Pancreas (tissue), 10 donors: ENCODE measurements at places on chromosomes 2 and 18. TPM values are rescaled to one million over a fixed set of nuclear protein-coding genes. Genes with fewer than 3 reads are reported as not detected.
A peak's percentile ranks its signal among the peaks of the same experiment; 100 is the strongest.

DNA sequence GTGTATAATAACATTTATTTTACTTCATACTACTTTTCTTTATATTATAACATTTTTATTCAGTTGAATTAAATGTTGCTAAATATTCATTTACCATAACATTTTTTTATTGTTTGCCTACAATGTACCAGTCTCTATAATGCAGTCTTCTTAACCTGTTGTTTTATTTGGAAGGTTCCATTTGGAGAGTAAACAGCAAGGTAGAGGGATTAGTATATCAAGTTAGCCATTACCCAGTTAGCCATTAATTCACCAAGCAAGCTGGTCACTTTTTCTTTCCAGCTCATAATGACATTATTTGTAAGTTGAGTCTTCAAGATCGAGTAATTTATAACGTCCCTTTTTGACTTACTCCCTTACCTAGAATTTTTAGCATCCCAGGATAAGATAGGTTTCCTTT is 29.7 kb upstream of the NT5C1B start:
- peaks cover 13% of the 10 kb centered on the region for H3K4me1 ChIP-seq
- DNase-seq: no peak
- no peak overlapping the region for H3K27ac ChIP-seq
- H3K36me3 ChIP-seq: no peaks in the 10 kb centered on the region
- H3K27me3 ChIP-seq: no peaks in the 10 kb centered on the region
- H3K4me3 ChIP-seq: no peak overlapping the region

- H3K27me3 ChIP-seq: no peaks in the 10 kb centered on the region
- no peak for DNase-seq
- no peak overlapping the region for H3K27ac ChIP-seq
- H3K4me1 ChIP-seq: no peaks in the 10 kb centered on the region
These were observed 177.9 kb upstream of the RAB6C start for GRCh38 chr2:129801575-129801974.

Gene LONRF2
- 7.1 TPM for total RNA-seq

Gene ALPI
- not detected for total RNA-seq

DNA sequence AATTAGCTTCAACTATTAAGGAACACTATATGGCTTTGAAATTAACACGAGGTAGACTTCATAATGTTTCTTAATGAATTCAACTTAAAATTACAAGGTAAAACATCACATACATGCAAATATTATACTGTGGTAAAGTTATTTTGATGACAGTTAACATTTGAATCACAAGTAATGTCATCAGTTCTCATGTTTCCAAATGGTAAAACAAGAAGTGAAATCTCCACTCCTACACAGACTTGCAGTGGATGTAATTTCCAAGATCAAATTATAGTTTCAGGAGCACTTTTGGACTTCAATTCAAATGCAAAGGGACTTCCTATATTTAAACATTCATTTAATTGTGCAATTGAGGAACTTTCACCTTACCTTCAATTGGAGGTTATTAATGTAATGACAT is 39.1 kb downstream of the C18orf54 start:
- H3K27ac ChIP-seq: no peak overlapping the region
- H3K27me3 ChIP-seq: no peaks in the 10 kb centered on the region
- no peak overlapping the region for H3K4me3 ChIP-seq
- DNase-seq: no peak
- no peaks in the 10 kb centered on the region for H3K36me3 ChIP-seq

DNA sequence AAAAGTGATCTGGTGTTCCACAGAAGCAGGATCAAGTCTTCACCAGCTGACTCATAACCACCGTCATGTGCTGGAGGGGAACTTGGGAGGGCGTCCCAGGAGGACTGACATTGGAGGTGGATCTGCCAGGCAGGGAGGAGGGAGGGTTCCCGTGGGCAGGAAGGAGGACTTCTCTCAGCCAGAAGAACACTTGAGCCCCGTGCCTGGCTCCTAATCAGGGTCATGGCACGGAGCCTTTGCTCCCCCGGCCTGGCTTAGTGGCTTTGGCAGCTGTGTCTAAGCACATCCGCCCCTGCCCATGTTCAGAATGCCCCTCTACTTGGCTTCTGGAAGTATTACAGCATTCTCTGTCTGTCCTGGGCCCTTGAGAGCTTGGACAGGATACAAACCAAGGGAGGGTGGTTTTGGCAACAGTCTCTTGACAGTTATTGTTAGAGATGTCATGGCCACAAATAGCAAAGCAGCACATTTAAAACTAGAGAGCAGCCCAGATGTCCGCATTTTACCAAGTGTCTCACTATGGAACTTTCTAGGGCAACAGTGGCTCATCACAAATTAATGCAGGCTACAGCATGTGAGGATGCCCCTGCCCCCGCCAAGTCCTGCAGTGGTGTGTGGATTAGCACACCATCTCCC is 11.5 kb downstream of the PPP1R7 start:
- no peak overlapping the region for H3K27ac ChIP-seq
- no peak overlapping the region for H3K4me3 ChIP-seq
- DNase-seq: peak; percentile 19
- no peaks in the 10 kb centered on the region for H3K4me1 ChIP-seq

Gene UGT1A8
- not detected for total RNA-seq

- no peaks in the 10 kb centered on the region for H3K27me3 ChIP-seq
- peaks cover 5% of the 10 kb centered on the region for H3K36me3 ChIP-seq
- no peaks in the 10 kb centered on the region for H3K4me1 ChIP-seq
- H3K4me3 ChIP-seq: no peak overlapping the region
- no peak overlapping the region for H3K27ac ChIP-seq
These were observed 45.3 kb upstream of the NARS1 start for GRCh38 chr18:57666818-57667497.

Gene MTCL1
- 10.5 TPM for total RNA-seq

GRCh38 chr2:133885847-133886246 is 317.6 kb upstream of the NCKAP5 start:
- no peaks in the 10 kb centered on the region for H3K27me3 ChIP-seq
- DNase-seq: no peak

Gene FOXI3
- not detected for total RNA-seq

- H3K4me3 ChIP-seq: no peak overlapping the region
- no peaks in the 10 kb centered on the region for H3K36me3 ChIP-seq
- H3K27me3 ChIP-seq: no peaks in the 10 kb centered on the region
- DNase-seq: no peak
- no peak overlapping the region for H3K27ac ChIP-seq
These were observed 360.6 kb downstream of the ZNF521 start for GRCh38 chr18:24991141-24992060.

DNA sequence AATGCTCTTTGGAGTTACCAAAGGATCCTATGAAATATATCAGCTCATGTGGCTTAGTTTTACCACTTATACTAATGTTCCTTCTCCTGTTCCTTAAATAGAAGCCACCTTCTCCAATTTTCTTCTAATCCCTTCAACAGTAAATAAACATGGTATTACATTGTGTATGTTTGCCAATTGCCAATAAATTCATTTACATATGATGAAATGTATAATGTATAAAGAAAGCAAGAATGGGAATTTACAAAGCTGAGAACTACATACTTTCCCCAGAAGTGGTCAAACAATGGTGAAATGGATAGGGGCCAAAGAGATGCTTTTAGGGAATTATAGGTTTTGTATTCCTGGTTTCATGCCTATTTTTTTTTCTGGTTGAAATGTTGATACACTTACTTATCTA is 894.2 kb upstream of the CRIM1 start:
- H3K27me3 ChIP-seq: no peaks in the 10 kb centered on the region
- no peaks in the 10 kb centered on the region for H3K36me3 ChIP-seq
- DNase-seq: no peak
- H3K4me3 ChIP-seq: no peak overlapping the region
- H3K27ac ChIP-seq: no peak overlapping the region

DNA sequence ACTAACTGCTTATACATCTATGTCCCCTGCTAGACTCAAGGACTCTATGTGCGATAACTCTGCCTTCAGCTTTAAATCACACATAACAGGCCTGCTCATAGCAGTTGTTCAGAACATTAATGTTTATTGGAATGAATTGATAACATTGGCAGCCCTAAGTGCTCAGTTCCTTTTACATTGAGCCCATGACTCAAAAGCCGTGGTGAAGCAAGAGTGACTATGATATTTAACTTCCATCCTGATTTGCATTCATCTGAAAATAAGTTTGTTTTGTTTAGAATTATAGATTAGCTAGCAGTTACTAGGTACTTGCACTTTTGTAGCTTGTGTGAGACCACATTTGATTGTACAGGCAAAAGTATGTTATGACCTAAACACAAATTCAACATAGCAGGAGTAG is 14.3 kb downstream of the SERPINB10 start:
- H3K27ac ChIP-seq: no peak overlapping the region
- no peaks in the 10 kb centered on the region for H3K4me1 ChIP-seq
- H3K36me3 ChIP-seq: no peaks in the 10 kb centered on the region

Gene EVA1A
- 23.5 TPM for total RNA-seq

GRCh38 chr2:128421286-128421685 is 102.6 kb upstream of the HS6ST1 start:
- H3K27me3 ChIP-seq: no peaks in the 10 kb centered on the region
- no peak for DNase-seq
- H3K4me1 ChIP-seq: no peaks in the 10 kb centered on the region
- no peaks in the 10 kb centered on the region for H3K36me3 ChIP-seq
- H3K27ac ChIP-seq: peak overlapping the region; percentile 22

GRCh38 chr2:19799881-19800780 is 101.7 kb downstream of the TTC32 start:
- no peaks in the 10 kb centered on the region for H3K36me3 ChIP-seq
- no peak overlapping the region for H3K27ac ChIP-seq
- H3K27me3 ChIP-seq: no peaks in the 10 kb centered on the region
- H3K4me3 ChIP-seq: no peak overlapping the region
- no peaks in the 10 kb centered on the region for H3K4me1 ChIP-seq

- no peak overlapping the region for H3K27ac ChIP-seq
- H3K36me3 ChIP-seq: no peaks in the 10 kb centered on the region
- no peak overlapping the region for H3K4me3 ChIP-seq
- no peaks in the 10 kb centered on the region for H3K27me3 ChIP-seq
- DNase-seq: no peak
These were observed 40.5 kb downstream of the ALMS1 start for GRCh38 chr2:73426176-73426575.

Gene RIF1
- total RNA-seq: 21.0 TPM

GRCh38 chr2:146527166-146527565 is 1317.7 kb upstream of the ACVR2A start:
- H3K4me1 ChIP-seq: no peaks in the 10 kb centered on the region
- H3K4me3 ChIP-seq: no peak overlapping the region
- no peaks in the 10 kb centered on the region for H3K36me3 ChIP-seq
- no peak for DNase-seq

DNA sequence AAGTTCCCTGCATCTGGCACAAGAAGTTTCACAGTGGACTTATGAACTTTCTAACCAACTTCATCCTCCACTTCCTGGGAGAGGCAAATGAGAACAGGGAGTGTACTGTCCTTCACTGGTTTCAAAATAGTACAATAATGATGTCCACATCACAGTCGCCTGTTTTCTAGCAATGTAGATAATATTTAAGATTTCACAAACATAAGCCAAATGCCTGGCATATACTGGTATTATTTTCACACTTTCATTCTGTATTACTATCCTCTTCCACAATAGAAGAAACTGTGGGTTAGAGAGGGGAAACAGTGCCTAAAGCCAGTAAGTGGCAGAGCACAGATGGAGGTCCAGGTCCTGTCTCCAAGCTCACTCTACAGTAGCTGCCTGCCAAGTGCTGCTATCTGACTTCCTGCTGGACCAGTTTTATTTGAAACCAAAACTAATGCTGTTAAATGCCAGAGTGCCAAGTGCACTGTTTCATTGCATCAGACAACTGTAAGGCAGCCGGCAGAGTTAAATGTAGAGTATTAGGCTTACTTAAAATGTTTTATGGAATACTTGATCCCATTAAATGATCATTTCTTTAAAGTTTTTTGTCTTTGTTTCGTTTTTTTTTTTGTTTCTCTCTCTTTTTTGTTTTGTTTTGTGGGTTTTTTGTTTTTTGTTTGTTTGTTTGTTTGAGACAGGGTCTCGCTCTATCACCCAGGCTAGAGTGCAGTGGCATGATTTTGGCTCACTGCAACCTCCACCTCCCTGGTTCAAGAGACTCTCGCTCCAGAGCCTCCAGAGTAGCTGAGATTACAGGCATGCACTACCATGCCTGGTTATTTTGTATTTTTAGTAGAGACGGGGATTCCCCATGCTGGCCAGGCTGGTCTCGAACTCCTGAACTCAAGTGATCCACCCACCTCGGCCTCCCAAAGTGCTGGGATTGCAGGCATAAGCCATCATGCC is 15.1 kb downstream of the COBLL1 start:
- DNase-seq: peak; percentile 77
- H3K27me3 ChIP-seq: no peaks in the 10 kb centered on the region
- no peaks in the 10 kb centered on the region for H3K36me3 ChIP-seq
- no peak overlapping the region for H3K4me3 ChIP-seq
- H3K27ac ChIP-seq: no peak overlapping the region
- H3K4me1 ChIP-seq: peaks cover 31% of the 10 kb centered on the region

GRCh38 chr2:190431907-190432306 is 23.8 kb downstream of the MFSD6 start:
- no peak for DNase-seq
- H3K4me3 ChIP-seq: no peak overlapping the region
- H3K27ac ChIP-seq: no peak overlapping the region
- peaks cover 6% of the 10 kb centered on the region for H3K36me3 ChIP-seq
- no peaks in the 10 kb centered on the region for H3K4me1 ChIP-seq

Gene ASNSD1
- total RNA-seq: 16.0 TPM
